CD4-positive, alpha-beta T cell treated with Interleukin-21 for 1 hour (primary cell): ENCODE measurements at places on chromosomes 3 and 15.

GRCh38 chr15:73867956-73868355 lies 5.4 kb upstream of the TBC1D21 start:
- no peak for DNase-seq

DNA sequence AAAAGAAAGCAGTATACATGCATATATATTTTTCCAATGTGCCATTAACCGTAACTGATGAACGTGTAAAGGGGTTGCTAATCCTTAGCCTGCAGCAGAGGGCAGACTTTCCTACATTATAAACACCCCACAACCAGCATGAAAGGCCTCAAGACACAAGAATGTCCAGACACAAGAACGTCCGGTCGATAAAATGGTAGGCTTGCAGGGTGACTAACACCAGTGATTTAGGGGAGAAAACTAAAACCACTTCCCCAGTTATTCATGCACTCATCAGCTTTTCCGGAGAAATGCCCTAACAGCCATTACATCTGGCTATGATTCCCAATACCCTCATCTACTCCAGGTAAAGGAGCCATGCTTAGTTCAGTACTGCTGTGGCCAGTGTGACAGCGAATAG lies 57.4 kb downstream of the LRTM1 start:
- DNase-seq: no peak

- DNase-seq: no peak
Observed at GRCh38 chr3:89955156-89955555, 847.7 kb downstream of the EPHA3 start.

DNA sequence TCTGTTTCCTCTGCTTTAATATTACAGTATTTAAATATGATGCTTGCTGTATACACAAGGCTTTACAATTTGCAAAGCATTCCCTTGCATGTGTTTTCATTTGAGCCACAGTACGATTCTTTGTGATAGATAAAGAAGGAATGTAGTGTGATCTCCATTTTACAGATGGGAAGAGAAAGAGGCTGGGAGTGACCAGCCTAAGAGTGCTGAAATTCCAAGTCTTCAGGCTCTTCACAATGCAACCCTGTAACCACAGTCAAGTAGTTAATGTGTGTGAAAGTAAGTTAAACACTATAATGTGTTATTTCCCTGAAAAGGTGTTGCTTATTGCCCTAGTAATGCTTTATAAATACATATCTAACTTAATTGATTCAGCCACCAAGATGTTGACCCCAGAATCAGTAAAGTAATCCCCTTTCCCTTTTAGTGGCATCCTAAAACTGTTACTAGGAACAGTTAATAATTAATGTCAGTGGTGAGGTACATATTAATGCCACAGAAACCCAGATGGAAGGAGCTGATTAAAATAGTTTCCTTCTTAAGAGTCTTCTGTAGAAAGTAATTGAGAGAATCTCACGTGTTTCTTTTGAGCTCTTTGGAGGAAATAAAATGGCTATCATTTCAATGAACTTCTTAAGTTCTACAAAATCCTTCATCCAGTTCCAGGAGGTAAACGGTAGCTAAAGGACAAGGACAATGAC lies 110.4 kb downstream of the IL12A start:
- DNase-seq: no peak
